ENCODE measurements at places on chromosomes 7 and 10.

DNA sequence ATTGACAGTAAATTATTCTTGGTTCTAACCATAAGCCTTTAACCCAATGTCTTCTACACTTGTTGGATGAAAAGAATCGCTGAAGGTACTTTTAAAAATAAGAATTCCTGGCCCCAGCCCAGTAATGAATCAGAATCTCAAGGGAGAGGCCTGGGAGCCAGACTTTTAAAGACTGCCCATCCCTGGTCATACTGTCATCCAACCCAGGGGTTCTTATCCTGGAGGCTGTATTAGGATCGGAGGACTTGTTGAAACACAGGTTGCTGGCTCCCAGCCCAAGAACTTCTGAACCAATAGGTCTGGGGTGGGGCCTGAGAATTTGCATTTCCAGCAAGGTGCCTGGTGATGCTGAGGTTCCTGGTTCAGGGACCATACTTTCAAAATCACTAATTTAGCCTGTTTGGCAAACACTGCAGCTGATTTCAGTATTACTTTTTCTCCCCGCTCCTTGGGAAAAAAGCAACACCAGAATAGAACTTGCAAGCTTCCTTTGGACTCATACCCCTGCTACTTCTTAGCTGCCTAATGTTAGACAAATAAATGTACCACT lies 79.5 kb upstream of the FAM133B start:
- no peak for DNase-seq

- no peak for DNase-seq
These were observed 9.0 kb upstream of the ADAP1 start for GRCh38 chr7:963236-964078.

DNA sequence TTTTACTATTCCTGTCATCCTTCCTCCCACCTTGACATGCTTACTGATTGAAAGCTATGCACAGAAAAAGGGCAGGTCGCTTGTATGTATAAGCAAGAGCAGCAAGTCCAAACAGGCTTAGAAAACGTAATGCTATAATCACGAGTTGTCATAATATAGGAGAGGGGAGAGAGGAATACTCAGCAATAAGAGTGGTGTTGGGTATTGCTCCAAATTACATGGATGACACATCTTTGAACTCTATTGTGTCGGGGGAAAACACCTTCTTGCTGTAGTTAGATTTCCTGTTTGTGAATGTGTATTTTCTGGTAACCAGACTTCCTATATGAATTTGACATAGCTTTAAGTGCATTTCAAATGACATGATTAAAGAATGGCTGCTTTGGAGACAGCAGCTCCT lies 7.5 kb downstream of the MET start:
- DNase-seq = no peak

GRCh38 chr10:114618722-114619121 lies 39.4 kb downstream of the ABLIM1 start:
- DNase-seq = no peak

GRCh38 chr7:42932811-42933591 lies 825 bp downstream of the MRPL32 start:
- no peak for DNase-seq

DNA sequence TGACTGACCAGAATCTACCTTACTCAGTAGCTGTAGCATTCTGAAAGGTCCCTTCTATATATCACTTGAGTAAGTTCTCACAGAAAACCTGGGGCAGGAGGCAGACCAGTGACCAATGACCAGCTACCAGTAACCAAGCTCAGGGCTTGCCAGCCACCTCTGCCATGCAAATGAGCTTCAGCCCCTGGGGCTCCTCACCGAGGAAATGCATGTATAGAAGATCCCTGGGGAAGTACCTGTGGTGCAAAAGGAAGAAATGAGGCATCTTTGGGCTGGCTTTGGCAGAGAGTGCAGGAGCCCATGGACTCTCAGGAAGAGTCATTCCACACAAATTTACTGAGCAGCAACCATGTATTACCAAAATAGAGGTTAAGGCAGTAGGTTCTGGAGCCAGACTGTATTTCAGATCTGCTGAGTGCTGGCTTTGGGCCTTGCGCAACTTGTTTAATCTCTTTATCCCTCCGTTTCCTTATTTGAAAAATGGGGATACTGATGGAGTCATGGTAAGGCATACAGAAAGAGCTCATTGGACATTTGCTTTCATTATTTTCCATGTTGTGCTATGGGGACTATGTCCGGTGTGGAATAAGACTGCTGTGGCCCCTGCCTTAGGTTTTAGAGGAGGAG lies 41.1 kb upstream of the FAM204A start:
- no peak for DNase-seq

- DNase-seq = no peak
These were observed 532.4 kb downstream of the INHBA start for GRCh38 chr7:41170466-41170865.

DNA sequence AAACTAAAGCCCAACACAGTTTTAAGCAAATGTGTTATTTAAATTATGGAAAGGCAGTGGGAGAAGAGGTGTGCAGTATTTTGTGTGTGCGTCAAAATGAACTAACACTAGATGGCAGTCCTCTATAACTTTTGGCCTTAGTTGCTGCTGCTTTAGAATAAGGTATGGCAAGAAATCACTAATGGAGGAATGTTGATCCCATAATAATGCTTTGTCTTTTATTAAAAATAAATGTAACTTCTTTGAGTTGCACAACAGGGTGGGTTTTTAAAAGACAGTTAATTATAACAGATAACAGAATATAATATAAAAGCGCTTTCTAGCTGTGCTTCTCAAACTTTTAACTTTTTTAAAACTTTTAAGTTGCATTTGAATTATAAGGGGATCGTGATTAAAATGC lies 56.4 kb downstream of the BBS9 start:
- no peak for DNase-seq

- no peak for DNase-seq
These were observed 243.1 kb upstream of the AOAH start for GRCh38 chr7:36967387-36967786.

- DNase-seq = no peak
These were observed 15.1 kb downstream of the LRRTM3 start for GRCh38 chr10:66940965-66941364.

DNA sequence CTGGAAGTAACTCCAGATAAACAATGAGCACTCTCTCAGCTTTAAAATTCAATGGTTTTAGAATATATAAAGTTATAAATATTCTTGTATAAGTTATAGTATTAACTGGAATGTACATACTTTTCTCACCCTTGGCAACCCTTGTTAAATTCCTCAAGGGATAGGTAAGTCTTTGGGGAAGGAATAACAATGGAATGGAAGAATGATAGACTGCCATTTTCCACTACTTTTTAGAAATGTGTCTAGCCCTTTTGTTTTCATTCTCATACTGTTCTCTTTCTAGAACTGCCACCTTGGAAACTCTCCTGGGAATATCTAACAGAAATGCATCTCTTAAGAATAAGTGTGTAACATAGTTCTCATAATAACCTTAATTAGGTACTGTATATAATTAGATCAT lies 8.3 kb downstream of the KIF5B start:
- no peak for DNase-seq

DNA sequence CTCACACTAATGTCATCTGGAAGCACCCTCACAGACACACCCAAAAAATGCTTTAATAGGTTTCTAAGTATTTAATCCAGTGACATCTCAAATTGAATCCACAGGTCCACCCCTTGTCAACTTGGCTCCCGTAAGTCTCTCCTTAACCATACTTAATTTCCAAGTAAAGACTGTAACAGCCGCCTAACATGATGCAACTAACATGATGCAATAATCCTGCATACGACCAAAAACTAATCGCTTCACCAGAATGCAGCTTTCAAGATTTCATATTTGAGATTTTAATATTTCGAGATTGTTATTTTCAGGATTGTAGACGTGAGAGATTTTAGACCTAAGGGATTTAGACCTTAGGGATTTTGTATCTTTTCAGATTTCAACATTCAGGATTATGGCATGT lies 3.7 kb upstream of the HDAC9 start:
- DNase-seq = no peak

GRCh38 chr10:15897287-15897686 lies 37.0 kb upstream of the MINDY3 start:
- DNase-seq = no peak

DNA sequence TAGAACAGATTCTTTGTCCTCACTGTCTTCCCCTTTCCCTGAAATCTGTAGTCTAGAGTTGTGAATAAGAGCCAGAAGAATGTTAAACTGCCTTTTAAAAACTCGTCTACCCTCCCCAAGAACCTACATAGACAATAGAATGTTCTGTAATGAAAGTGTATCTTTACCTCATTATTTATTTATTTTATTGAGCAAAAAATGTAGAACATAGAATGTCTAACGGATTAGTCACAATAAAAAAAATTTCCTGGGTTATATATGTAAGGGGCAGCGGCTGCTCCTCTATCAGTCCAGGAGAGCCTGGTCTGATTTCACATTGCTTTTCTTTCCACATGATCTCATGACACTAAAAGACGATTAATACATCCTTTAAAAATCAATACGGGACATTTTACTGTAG lies 135.7 kb downstream of the SDK1 start:
- no peak for DNase-seq

DNA sequence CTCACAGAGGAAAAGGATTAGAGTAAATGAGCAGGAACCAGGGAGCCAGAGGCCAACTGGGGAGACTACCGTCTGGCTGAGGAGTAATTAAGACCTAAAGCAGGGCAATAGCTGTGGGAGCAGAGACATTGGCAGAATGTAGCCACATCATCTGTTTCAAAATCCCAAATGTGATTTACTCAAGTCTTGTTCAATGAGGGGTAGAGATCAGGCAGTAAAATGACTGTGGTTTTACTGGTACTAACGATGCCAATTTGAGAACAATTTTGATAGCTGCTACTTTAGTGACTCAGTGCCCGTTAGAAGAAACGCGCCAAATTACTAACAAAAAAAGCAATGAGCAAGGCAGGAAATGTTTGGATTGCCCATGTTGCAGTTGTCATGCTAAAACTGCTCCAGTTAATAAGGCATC lies 12.7 kb upstream of the MIOS start:
- no peak for DNase-seq

- DNase-seq = no peak
These were observed 128.4 kb upstream of the TCF7L2 start for GRCh38 chr10:112821663-112822062.

DNA sequence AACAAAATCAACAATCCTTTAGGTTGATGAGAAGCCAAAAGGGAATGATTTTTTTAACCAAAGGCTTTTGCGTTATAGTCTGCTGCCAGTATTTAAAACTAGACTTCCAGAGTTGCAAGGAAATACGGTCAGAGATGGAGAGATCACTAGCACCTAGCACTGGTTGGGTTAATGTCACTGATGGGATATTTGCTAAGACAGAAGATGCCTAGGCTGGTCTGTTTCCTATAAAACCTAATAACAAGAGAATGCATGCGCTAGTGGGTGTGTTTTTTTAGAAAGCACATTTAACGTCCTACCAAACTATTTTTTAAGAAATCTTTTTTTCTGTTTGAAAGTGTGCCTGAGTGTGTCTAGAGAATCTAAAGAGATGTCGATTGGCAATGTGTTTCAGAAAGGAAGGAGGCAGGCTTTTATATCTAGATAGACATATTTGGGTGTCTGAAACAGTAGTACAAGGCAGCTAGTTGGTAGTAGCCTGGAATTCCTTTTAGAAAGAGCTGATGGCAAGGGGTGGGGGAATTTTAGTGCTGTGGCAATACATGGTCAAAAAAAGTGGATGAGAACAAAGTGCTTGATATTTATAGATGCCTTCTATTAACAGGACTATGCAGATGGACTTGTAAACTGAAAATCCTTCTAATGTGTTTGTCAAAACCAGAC lies 863 bp downstream of the CALD1 start:
- DNase-seq = no peak

- peak; percentile 86 for DNase-seq
These were observed 15.2 kb upstream of the PPP2R2D start for GRCh38 chr10:131885391-131886165.

GRCh38 chr7:13742126-13742525 lies 247.3 kb downstream of the ETV1 start:
- no peak for DNase-seq

GRCh38 chr7:90432752-90433151 lies 29.5 kb downstream of the CLDN12 start:
- DNase-seq = no peak

GRCh38 chr10:33113466-33113865 lies 155.4 kb upstream of the ITGB1 start:
- DNase-seq = no peak

- DNase-seq = no peak
These were observed 98.6 kb downstream of the CCDC3 start for GRCh38 chr10:12902851-12903358.

DNA sequence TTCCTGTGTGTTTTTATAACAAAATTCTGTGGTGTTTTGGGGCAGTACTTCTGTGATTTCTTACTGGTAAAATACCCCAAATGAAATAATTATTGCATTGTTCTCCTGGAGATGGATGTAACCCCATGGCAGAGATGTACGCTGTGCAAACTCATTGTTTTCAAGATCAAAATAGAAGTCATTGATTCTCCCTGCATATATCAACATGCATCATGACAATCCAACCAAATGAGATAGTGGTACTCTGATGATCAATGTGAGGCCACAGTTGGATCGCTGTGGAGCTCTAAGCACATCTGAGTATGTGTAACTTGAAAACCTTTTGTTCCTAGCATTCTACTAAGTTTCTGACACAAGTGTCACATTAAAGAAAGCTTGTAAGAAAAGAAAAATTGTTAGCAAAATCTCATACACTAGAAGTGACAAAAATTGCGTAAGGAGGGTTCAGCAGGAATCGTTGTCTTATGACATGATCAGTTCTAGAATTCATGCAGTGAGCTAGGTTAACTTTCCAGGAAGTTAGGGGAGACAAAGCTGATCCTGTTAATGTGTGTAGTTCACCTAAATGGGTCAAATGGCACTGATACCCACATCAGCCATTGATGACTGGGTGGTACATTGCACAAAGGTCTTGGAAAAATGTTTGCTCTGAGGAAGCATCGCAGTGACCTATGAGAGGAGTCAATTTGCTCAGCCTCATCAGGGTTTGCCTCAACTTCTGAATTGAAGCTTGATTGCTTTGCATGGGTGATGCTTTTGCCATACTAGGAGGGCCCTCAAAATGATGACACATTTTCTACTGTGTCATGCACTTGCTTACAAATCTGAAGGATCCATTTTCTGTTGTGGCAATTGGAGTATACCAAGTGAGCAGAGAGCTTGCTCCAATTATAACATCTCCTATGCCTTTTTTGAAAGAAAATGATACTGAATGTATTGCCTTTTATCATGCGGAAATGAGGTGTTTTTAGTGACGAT lies 145.1 kb downstream of the PLXDC2 start:
- DNase-seq = no peak

GRCh38 chr7:108149908-108150307 lies 19.7 kb upstream of the LAMB4 start:
- no peak for DNase-seq

DNA sequence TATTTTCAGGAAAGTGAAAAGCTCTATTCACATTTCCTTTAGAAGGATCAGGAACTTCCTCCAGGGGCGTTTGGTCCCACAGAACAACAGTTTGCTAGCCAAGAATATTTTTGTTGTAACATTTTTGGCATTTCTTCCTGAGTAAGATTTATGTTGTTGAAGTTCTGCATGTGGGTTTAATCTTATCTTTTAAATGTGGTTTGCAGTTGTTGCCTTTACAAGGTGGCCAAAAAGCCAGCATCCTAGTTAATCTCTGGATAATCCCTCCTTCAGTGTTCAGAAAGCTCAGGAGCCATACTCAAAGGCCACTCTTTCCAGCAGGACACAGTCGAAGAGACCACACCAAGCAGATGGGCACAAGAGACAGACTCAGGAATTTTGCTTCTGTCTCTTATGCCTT lies 30.0 kb downstream of the SLC26A4 start:
- no peak for DNase-seq

All from activated T-cell treated with anti-CD3 and anti-CD28 coated beads, Interleukin-2, amount 50 U/mL, for 4 hours (primary cell).